HFFc6 (cell line): ENCODE measurements at places on chromosomes 1 and 21. TPM values are rescaled to one million over a fixed set of nuclear protein-coding genes. Genes with fewer than 3 reads are reported as not detected.

Gene RHCE
- total RNA-seq: 0.46 to 0.90 TPM (median 0.56 TPM) in 3 replicates

Gene LAMC1
- 381 to 427 TPM (median 420 TPM) in 3 replicates for total RNA-seq

Gene LCE1C
- not detected in 3 replicates for total RNA-seq

Gene GBP4
- total RNA-seq: 0.12 to 0.18 TPM (median 0.15 TPM) in 3 replicates

Gene ACTL8
- total RNA-seq: not detected in 3 replicates

Gene BMP8B
- not detected in 3 replicates for total RNA-seq

Gene OR6K3
- not detected in 3 replicates for total RNA-seq

Gene S100A3
- 4.7 to 6.5 TPM (median 5.1 TPM) in 3 replicates for total RNA-seq

Gene GPR25
- not detected in 3 replicates for total RNA-seq

Gene MPZ
- 0.51 to 0.68 TPM in 2 of 3 replicates, not detected in the other for total RNA-seq

Gene DENND4B
- 18.5 to 23.9 TPM (median 22.9 TPM) in 3 replicates for total RNA-seq

Gene ATP1A2
- total RNA-seq: 0.09 to 0.17 TPM in 2 of 3 replicates, not detected in the other

Gene GUCA2B
- total RNA-seq: not detected in 3 replicates

Gene ZNF281
- total RNA-seq: 37.2 and 41.9 TPM in 2 replicates

Gene ACOT11
- 2.7 to 4.8 TPM (median 3.7 TPM) in 3 replicates for total RNA-seq

Gene ERICH3
- not detected in 3 replicates for total RNA-seq

Gene FCRL2
- not detected in 3 replicates for total RNA-seq
